ENCODE measurements at places on chromosomes 5 and 9.
A peak's percentile ranks its signal among the peaks of the same experiment; 100 is the strongest.

- no peak for DNase-seq
These were observed 468.9 kb downstream of the KIF4B start for GRCh38 chr5:155482428-155482827.

DNA sequence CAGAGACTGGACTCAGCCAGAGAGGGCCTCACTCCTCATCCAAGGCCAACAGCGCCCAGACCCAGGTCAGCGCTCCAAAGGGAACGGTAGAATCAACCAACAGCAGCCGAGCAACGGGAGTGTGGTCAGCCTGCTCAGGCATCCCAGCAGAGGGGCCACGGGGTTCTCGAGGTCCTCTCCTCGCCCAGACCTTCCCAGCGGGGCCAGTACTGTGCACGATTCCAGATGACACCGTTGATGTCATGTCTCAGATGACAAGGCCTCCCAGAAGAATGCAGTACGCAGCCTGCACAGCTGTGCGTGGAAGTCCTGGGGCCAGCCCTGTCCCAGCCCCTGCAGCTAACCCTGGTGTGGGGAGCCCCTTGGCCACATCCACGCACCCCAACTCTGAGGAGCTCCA lies 141.0 kb upstream of the PPP1R26 start:
- DNase-seq = no peak

DNA sequence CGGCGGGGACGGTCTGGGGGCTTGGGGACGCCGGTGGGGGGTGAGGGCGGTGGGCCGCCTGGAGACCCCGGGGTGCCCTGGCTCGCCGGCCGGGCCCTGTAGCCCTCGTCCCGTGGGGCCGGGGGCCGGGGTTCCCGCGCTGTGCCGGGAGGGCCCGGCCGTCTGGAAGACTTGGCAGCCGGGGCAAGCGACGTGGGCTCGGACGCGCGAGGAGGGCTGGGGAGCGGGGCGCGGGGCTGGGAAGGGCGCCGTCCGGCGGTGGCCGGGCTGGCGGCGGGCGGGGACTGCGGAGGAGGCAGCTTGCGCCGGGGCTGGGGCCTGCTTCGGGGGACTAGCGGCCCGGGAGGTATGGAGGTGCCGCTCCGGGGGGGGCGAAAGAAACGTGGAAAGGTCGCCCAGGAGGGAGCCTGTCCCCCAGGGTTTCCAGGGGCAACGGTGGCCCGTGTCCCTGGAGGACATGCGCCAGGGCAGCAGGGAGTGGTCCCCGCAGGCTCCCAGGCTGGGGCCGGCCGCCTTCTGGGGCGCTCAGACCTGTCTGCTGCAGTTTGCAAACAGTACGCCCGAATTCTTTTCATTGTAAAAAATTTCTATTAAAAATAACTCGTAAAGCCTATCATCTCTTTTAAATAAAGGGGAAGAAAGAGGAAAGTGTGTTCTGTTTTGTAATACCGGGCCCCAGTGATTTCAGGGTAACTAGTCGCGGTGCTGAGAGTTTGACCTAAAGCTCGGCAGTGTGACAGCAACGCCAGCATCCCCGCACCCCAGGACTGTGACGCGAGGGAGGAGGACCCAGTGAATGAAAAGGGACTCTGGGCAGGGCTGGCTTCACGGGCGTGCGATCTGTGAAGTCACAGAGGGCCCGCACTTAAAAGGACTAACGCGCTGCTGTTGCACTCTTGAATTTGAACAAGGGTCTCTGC lies 752 bp upstream of the ANKH start:
- no peak for DNase-seq

GRCh38 chr9:134366223-134367031 lies 40.2 kb downstream of the RXRA start:
- DNase-seq = no peak

- no peak for DNase-seq
These were observed 153.5 kb upstream of the STK32A start for GRCh38 chr5:147081311-147081764.

GRCh38 chr9:69961843-69962242 lies 81.8 kb upstream of the MAMDC2 start:
- DNase-seq = no peak

- no peak for DNase-seq
These were observed 10.5 kb upstream of the NR4A3 start for GRCh38 chr9:99811172-99811571.

- no peak for DNase-seq
These were observed 119.7 kb downstream of the PRELID2 start for GRCh38 chr5:145715412-145715811.

GRCh38 chr5:1745123-1745795 lies 54.4 kb downstream of the MRPL36 start:
- no peak for DNase-seq

DNA sequence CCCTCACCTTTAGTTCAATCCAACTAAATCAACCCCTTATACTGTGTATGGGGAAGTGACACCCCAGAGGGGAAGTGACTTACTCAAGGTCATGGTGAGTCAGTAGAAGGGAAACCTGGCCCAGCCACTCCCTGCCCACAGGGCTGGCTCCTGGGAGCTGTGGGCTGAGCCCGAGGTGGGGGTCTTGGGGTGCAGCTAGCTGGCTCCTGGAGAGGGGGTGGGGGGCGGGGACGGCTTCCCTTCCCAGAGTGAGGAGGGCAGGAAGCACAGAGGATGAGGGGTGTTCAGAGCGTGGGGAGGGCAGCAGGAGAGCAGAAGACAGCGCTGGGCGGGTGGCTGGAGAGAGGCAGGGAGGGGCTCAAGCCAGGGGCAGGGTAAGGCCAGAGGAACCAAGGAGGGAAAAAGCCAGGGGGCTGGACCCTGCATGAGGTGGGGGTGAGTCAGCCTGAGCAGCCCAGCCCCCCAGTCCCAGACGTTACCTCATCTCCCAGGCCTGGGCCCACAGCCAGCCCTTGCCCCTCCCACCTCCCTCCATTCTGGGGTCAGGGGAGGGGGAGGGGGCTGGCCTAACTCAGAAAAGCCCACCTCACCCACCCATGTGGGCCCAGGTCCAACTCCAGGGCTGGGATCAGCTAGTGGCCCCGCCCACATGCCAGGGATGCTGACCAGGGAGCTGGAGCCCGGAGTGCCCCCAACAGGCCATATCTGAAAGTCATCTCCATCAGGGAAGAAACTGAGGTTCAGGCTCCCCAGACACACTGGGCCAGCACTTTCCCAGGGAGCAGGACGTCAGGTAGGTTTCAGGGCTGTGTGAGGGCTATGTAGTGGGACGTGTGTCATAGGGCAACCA lies 2.8 kb downstream of the PDLIM7 start:
- no peak for DNase-seq

- no peak for DNase-seq
These were observed 216.3 kb downstream of the CDK5RAP2 start for GRCh38 chr9:120363697-120364096.

DNA sequence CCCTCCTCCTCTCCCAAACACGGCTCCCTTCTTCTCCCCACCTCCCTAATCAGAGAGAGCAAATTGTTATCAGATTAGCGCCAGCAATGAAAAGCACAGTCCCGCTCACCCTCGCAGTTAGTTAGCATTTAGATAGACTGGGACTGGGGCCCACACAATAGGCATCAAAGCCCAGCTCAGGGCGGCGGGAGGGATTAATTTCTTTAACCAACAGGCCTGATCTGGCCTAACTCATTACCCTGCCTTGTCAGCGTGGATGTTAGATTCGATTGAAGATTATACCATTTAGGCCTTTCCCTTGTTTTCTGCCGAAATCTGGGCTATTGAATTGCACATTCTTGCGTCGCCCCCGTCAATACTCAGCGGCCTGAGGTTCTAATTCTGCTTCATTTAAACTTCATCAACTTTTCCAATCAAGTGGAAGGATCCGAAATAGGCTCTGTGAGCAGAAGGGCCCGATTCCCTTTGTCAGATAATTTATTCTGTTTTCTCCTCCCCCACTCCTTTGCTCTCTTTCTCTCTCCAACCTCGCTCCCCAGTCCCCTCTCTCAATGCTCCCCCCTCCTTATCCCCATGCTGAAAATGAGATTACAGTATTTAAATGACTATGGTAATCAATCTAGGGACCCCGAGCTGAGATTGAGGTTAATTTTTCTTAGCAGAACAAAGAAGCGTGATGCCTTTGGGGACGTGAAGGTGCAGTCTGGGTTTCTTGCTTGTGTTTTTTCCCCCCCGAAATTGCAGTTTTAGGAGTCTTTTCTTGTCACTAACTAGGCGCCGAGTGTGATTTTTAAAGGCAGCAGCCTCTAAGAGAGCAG lies 15.1 kb downstream of the CFAP77 start:
- DNase-seq = no peak

GRCh38 chr5:393846-394275 lies 49.1 kb upstream of the EXOC3 start:
- DNase-seq = no peak

DNA sequence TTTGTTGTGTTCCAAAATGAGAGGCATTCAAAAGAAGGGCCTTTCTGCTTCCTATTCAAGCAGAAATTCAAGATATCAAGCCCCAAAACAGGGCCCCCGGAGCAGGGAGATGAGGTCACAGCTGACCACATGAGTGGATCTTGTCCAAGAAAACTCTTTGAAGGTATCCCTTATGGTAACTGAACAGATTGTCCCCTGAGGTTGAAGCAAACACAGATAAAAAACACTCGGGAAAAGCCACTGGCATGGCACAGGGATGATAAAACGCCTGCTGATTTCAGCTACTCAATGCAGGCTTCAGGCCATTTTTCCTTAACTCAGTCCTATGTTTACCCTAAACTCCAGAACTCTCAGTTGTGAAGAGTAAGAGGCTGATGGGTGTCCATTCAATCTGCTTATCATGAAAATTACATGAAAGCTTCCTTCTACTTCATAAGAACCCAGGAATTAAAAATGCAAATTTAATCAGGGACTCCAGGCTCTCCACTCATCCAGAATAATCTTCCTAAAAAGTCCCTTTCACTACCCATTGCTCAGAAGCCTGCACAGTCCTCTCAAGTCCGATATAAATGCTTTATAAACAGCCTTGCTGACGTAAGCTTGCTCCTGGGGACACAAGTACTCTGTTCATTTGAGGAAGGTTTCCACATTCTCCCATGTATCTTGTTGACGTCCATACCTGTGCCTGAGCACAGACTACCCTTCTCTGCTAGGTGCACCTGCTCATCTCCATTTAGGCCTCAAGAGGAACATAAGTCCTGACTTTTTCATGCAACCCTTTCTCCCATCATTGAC lies 35.9 kb upstream of the SLC1A3 start:
- DNase-seq = no peak

- no peak for DNase-seq
These were observed 6.6 kb upstream of the NCS1 start for GRCh38 chr9:130165579-130165978.

- DNase-seq = no peak
These were observed 163.5 kb downstream of the ARL15 start for GRCh38 chr5:54146916-54147315.

GRCh38 chr5:21773456-21773855 lies 1079.7 kb downstream of the CDH12 start:
- DNase-seq = no peak

DNA sequence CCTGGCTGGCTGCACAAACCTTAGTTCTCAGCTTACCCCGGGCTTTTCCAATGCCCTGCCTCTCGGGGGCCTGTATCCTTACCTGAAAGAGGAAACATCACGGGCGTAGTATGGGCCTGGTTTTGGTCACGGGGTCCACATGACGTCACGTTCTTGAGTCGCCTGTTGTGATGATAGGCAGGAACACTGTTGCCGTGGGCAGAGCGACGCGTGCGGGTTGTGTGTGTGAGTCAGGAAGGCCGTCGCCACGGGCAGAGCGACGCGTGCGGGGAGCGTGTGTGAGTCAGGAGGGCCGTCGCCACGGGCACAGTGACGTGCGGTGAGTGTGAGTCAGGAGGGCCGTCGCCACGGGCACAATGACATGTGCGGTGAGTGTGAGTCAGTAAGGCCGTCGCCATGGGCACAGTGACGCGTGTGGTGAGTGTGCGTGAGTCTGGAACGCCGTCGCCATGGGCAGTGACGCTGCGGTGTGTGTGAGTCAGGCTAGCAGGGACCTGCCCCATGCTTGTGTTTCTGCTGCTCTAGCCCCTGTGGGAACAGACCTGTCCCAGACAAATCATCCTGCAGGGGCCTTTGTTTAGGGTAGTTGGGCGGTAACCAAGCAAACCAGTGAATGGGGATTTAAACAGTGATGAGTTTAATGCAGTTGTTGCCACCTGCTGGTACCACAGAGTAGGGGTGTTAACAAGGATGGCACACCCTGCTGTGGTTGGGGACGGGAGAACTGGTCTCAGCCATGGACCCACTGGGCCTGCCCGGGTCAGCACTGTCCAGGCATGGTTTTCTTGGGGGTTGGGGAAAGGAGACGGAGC lies 19.8 kb downstream of the TRIP13 start:
- peak; percentile 27 for DNase-seq

DNA sequence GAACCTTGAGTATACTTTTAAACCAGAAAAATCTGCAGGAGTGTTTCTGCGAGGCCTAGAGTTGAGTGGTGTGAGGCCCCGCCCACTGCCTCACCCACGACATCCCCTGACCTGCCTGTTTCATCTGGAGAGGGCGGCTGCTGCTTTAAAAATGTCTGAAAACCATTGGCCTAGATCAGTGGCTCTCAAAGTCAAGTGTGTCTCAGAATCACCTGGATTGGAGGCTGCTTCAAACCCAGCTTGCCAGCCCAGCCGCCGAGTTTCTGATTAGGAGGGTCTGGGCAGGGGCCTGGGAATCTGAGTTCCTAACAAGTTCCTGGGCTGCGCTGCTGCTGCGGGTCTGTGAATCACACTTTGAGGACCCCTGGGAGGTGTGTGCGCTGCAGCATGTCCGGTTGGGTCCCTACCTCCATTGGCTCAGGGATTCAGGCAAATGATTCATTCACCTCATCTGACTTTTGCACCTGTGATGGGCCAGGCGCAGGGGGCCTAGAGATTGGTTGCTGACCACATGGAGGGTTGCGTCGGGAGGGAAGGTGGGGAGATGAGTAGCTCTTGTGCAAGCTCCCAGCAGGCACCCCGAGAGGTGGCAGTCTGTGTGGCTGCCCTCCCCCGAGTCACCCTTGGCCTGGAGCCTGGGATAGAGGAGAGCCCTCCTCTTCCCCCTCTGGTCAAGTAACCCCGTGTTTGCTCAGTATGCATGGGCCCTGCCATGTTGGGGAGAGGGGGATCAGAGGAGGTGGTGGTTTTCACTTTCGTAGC lies 27.6 kb upstream of the HMCN2 start:
- DNase-seq = no peak

All from stimulated activated CD8-positive, alpha-beta memory T cell treated with anti-CD3 and anti-CD28 coated beads, Interleukin-2, amount 100 ng/mL, for 1 hour (primary cell).